ENCODE measurements at places on chromosomes 7 and 10. TPM values are rescaled to one million over a fixed set of nuclear protein-coding genes. Genes with fewer than 3 reads are reported as not detected.

DNA sequence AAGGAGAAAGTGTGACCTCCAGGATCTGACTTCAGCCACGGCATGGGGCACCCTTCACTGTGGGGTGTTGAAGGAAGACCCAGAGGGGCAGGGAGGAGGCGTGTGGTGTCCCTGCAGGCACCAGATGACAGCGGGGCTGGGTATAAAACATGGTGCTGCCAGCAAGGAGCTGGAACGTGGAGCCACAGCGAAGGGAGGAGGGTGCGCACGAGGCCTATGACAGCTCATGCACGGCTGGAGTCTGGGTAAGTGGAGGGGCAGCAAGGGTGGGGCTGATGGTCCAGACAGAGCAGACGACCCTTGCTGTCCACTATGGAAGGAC, 27.8 kb upstream of the FOXL3 start:
- DNase-seq, result no peak

GRCh38 chr10:22736134-22736533, 21.8 kb upstream of the PIP4K2A start:
- DNase-seq, result no peak

GRCh38 chr10:49281461-49281860, 17.5 kb upstream of the C10orf71 start:
- DNase-seq, result no peak

The SPDYE18 gene
- not detected for total RNA-seq

- DNase-seq, result peak; percentile 81
Measured at GRCh38 chr10:72044417-72045041, 43.8 kb downstream of the SPOCK2 start.

- no peak for DNase-seq
Measured at GRCh38 chr10:101485207-101485606, 102.8 kb downstream of the POLL start.

GRCh38 chr7:36497775-36498174, 108.1 kb downstream of the ANLN start:
- no peak for DNase-seq

The FBXO24 gene
- not detected for total RNA-seq

The SLC39A12 gene
- total RNA-seq, result not detected

DNA sequence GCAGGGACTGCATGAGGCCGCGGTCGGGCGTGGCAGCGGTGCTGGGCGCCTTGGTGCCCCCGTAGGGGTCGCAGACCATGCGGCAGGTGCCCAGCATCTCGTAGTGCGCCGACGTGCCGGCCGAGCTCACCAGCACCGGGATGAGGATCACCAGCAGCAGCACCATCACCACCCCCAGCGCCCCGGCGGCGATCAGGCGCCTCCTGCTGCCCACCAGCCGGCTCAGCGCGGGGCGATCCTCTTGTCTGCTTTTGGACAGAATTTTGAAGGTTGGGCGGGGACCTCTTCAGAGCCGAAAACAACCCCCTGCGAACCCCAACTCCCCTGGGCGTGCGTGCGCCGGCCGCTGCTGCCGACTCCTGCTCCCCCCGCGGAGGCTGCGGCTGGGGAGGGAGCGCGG, 779 bp downstream of the C1QL3 start:
- peak; percentile 1 for DNase-seq

GRCh38 chr7:146654048-146654447, 537.4 kb downstream of the CNTNAP2 start:
- DNase-seq, result no peak

DNA sequence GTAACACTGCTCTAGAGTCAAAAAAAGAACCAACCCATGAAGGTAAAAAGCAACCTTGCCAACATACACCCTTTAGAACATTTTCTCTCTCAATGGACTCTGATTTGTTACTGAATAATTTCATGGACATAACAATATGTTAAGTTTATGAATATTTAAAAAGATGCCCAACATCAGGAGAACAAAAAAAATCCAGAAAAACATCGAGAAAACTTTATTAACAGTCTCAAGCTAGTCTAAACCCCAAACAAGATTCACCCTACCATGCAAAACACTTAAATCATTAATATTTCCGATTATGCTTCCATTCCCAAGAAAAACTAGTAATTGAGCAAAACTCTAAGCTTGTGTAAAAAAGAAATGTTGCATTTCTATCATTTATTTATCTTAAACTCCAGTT, 46.7 kb downstream of the OSBPL3 start:
- no peak for DNase-seq

GRCh38 chr10:45451407-45451806, 77.4 kb downstream of the ALOX5 start:
- no peak for DNase-seq

- DNase-seq, result no peak
Measured at GRCh38 chr10:101261702-101262101, 32.4 kb upstream of the LBX1 start.

- no peak for DNase-seq
Measured at GRCh38 chr10:112226439-112227248, 43.1 kb upstream of the GPAM start.
